ENCODE measurements at places on chromosomes 5 and 9.

GRCh38 chr5:39201160-39201780 lies 18.1 kb downstream of the FYB1 start:
- no peak for DNase-seq

- DNase-seq, result no peak
These were observed 127.0 kb downstream of the CWC27 start for GRCh38 chr5:64895748-64896147.

DNA sequence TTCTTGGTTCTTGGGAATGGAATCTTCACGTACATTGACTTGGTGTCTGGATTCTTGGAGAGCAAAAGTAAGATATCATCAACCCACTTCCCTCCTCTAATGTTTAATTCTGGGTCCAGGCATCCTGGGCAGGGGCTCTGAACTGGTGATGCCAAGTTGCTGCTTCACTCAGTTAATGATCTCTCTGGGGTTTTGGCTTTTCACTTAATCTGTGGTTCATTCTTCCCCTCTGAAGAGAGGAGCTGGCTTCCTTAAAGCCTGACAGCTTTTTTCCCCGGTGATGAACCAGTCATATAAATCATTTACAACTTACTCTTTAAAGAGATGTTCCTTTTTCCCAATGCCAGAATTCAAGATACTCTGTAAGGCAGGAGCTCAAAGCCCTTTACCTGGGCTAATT lies 65.9 kb downstream of the ARHGAP26 start:
- DNase-seq, result no peak

DNA sequence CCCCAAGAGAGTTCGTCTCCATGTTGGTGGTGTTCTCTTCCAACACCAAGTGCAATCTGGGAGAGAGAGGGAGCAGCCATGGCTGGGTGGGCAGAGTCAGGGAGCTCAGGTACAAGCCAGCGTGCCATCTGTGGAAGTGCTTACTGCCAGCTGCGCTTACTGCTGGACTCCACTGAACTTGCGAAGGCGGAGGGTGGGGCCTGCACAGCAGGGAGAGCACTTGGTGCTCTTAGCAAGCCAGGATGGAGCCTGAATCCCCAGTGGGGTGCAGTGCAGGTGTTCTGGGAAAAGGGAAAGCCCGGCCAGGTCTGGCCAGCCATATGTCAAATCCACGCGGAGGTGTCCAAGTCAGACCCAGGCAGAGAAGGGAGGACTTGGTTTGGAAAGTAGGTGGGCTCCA lies 142.0 kb downstream of the FANCC start:
- DNase-seq, result no peak

DNA sequence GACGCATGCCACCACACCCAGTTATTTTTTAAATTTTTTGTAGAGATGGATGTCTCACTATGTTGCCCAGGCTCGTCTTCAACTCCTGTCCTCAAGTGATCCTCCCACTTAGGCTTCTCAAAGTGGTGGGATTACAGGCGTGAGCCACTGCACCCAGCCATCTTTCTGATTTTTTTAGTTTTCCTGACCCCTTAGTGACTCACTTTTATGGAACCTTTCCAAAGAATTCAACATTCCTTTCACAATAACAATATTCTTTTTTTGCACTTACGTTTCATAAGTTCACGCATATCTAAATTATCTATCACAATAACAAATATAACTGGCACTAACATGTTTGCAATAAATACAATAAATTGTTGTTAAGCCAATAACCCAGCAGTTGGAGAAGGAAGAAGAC lies 8.5 kb downstream of the ELOVL7 start:
- no peak for DNase-seq

- DNase-seq, result no peak
These were observed 89.6 kb downstream of the RAPGEF1 start for GRCh38 chr9:131650254-131650653.

DNA sequence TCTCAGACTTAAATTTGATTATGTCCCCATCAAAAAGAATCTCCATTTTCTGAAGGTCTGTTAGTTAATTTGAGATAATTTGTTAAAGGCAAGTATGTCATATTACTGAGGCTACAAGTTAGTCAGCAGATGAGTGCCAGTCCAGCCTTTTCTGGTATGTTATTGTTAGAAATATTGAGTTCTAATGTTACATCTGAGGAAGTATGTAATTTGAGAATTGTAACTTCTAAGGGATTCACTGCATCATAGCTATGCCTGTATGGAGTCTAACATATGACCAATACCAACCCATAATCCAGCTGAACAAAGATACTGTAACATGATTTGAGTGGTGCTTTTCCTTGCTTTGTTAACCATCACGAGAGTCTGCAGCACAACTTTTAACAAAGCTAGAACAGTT lies 13.9 kb downstream of the SLC23A1 start:
- DNase-seq, result no peak

- DNase-seq, result no peak
These were observed 324.1 kb upstream of the GRAMD2B start for GRCh38 chr5:126099077-126099476.

GRCh38 chr9:136093995-136094881 lies 851 bp downstream of the NACC2 start:
- no peak for DNase-seq

DNA sequence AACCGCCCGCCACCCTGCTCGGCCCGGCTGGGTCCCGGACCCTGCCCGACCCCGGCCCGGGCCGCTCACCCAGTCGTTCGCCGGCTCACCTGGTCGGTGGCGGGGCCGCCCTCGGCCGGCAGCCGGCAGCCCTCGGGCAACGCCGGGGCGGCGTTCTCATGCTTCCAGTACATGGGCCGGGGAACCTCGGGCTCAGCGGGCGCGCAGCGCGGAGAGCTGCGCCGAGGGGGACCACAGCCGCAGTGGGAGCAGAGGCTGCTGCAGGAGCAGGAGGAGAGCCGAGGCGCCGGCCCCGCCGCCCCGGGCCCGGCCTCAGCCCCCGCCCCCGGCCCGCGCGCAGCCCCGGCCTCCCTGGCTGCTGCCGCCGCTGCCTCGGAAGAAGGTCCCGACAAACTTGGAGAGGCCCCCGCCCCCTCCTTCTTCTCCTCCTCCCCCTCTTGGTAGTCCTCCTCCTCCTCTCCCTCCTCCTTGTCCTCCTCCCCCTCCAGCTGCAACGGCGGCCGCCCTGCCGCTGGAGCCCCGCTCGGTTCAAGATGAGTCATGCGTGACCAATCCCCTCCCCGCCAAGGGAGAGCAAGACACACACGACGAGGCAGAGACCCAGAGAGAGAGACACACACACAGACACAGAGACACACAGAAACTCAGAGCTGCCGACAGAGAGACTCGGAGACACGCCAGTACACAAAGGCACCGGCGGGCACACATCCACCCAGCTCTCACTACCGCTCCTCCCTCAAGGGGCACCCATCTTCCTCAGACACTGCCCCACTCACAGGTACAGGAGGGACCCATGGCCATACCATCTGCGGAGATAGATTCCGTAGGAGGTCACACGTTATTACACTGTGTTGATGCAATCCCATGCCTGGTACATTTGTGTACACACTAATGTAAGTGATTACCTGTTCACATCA lies at the start of gene LHX6:
Gene LHX6 (minus strand): TSS at position 390 of the 917 bp plus-strand sequence. CDS start 217 bp downstream, at position 173.
- no peak for DNase-seq

GRCh38 chr9:1083325-1083913 lies 33.3 kb downstream of the DMRT2 start:
- peak; percentile 88 for DNase-seq

DNA sequence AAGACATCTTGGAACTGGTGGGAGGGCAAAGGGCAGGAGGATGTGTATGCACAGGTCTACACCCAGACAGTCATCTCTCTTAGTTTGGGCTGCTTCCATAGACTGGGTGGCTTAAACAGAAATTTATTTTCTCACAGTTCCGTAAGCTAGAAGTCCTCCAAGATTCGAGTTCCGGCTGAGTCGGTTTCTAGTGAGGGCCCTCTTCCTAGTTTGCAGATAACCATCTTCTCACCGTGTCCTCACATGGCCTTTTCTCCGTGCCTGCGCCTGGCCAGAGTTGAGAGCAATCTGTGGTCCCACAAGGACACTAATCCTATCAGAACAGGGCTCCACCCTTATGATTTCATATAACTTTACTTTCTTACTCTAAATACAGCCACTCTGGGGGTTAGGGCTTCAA lies 4.1 kb downstream of the SMIM32 start:
- no peak for DNase-seq

GRCh38 chr9:98481676-98482075 lies 226.2 kb upstream of the TBC1D2 start:
- DNase-seq, result no peak

GRCh38 chr5:136018814-136019783 lies 9.7 kb upstream of the TGFBI start:
- DNase-seq, result no peak

Data from Ammon's horn (tissue), 1 donor.